Caco-2 (cell line): ENCODE measurements at places on chromosomes 11 and 22. TPM values are rescaled to one million over a fixed set of nuclear protein-coding genes. Genes with fewer than 3 reads are reported as not detected.

The INPP5J gene
- total RNA-seq: 6.8 and 7.8 TPM in 2 replicates

The TRIM6 gene
- 0.43 and 0.53 TPM in 2 replicates for total RNA-seq

The CARNS1 gene
- 0.09 and 0.28 TPM in 2 replicates for total RNA-seq

The DESI1 gene
- 38.2 and 38.9 TPM in 2 replicates for total RNA-seq

The CSNK2A3 gene
- total RNA-seq: 0.75 and 1.2 TPM in 2 replicates

The MMP3 gene
- total RNA-seq: 0.42 TPM in 1 of 2 replicates, not detected in the other

The SYT13 gene
- total RNA-seq: 6.0 and 9.4 TPM in 2 replicates

The RAB38 gene
- 0.41 and 1.2 TPM in 2 replicates for total RNA-seq

The SLC1A2 gene
- total RNA-seq: 1.4 and 2.0 TPM in 2 replicates

The GAB4 gene
- not detected in 2 replicates for total RNA-seq

The DEPDC7 gene
- 17.0 and 17.2 TPM in 2 replicates for total RNA-seq

- H3K4me3 ChIP-seq: no peak overlapping the region
- no peaks in the 10 kb centered on the region for H3K27me3 ChIP-seq
- H3K4me1 ChIP-seq: peaks cover 12% of the 10 kb centered on the region
- DNase-seq: no peak
- H3K27ac ChIP-seq: no peak overlapping the region
Measured at GRCh38 chr11:72972496-72973128, 158.4 kb downstream of the ATG16L2 start.

DNA sequence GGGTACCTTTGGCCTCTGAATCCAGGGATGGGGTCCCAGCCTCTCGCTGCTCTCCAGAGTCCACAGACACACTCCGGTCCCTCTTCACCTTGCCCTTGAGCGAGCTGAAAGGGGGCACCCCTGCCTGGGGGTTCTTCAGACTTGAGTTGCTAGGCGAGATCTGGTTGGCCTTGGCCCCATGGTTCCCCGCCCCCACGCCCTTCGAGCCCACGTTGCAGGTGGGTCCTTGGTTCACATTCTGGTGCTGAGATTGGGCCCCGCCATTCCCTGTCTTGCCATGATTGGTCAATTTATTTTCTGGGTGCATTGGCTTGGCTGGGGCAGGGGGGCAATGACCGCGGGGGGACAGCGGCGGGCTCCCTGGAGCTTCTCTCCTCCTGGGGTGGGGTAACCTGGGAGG lies 17.5 kb downstream of the BCL9L start:
- H3K27me3 ChIP-seq: no peaks in the 10 kb centered on the region
- H3K4me3 ChIP-seq: no peak overlapping the region
- H3K36me3 ChIP-seq: peaks cover 20% of the 10 kb centered on the region
- peak overlapping the region; percentile 96 for H3K27ac ChIP-seq
- peak; percentile 14 for DNase-seq
- peaks cover 54% of the 10 kb centered on the region for H3K4me1 ChIP-seq

GRCh38 chr22:47050401-47051051 lies 288.1 kb downstream of the TBC1D22A start:
- no peak for DNase-seq
- no peaks in the 10 kb centered on the region for H3K4me1 ChIP-seq
- no peak overlapping the region for H3K4me3 ChIP-seq
- H3K36me3 ChIP-seq: no peaks in the 10 kb centered on the region
- no peaks in the 10 kb centered on the region for H3K27me3 ChIP-seq
- H3K27ac ChIP-seq: no peak overlapping the region

- H3K27ac ChIP-seq: no peak overlapping the region
- no peak for DNase-seq
- no peak overlapping the region for H3K4me3 ChIP-seq
- no peaks in the 10 kb centered on the region for H3K36me3 ChIP-seq
Measured at GRCh38 chr11:11167806-11168205, 185.2 kb downstream of the CSNK2A3 start.

DNA sequence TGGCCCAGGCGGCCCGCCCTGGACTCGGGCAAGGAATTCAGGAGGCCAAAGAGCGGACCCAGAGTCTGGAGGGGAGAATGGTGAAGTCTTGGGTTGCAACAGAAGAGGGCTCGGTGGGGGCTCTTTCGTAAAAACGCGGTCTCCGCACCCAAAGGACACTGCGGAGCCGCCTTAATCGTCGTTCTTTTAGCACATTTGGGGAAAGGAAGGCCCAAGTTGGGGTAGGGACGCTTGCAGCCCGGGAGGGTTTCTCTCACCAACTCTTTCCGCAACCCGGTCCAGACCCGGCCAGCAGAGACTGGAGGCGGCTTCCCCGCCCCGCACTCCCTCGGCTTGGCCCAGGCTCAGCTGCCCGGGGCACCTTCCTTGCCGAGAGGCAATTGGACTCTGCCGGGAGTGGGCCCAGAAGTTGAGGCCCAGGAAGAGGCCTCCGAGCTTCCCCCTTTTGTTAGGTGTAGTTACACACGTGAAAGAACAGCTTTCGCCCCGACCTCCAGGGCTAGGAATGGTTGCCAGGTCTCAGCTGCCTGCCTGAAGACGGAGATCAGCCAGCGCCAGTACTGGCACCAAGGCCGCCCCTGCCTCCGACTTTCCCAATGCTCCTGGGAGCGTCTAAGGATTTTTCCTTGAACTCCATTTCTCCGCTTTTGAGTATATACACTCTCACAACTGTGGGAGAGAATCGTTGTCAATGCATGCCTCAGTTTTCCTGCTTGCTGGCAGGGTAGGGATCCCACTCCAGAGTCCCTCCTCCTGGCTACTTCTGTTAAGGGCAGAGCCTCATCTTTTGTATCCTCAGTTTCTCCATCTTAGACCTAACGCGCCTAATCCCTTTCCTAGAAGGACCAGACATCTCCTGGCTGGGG lies 3.7 kb downstream of the ALX4 start:
- no peaks in the 10 kb centered on the region for H3K36me3 ChIP-seq
- no peak for DNase-seq
- H3K27ac ChIP-seq: peak overlapping the region; percentile 22

- H3K27me3 ChIP-seq: no peaks in the 10 kb centered on the region
- H3K4me3 ChIP-seq: no peak overlapping the region
- no peaks in the 10 kb centered on the region for H3K4me1 ChIP-seq
- no peak for DNase-seq
- H3K36me3 ChIP-seq: no peaks in the 10 kb centered on the region
Measured at GRCh38 chr11:118048472-118049370, 28.2 kb upstream of the TMPRSS4 start.

- H3K27me3 ChIP-seq: no peaks in the 10 kb centered on the region
- H3K4me1 ChIP-seq: no peaks in the 10 kb centered on the region
- H3K4me3 ChIP-seq: no peak overlapping the region
- H3K36me3 ChIP-seq: no peaks in the 10 kb centered on the region
Measured at GRCh38 chr11:88695689-88696414, 358.3 kb upstream of the CTSC start.

GRCh38 chr11:34037016-34037415 lies 14.5 kb upstream of the CAPRIN1 start:
- H3K27ac ChIP-seq: no peak overlapping the region
- no peaks in the 10 kb centered on the region for H3K27me3 ChIP-seq
- H3K4me3 ChIP-seq: no peak overlapping the region
- H3K4me1 ChIP-seq: peaks cover 8% of the 10 kb centered on the region

- H3K36me3 ChIP-seq: no peaks in the 10 kb centered on the region
- H3K4me1 ChIP-seq: no peaks in the 10 kb centered on the region
- no peaks in the 10 kb centered on the region for H3K27me3 ChIP-seq
- DNase-seq: no peak
- H3K27ac ChIP-seq: no peak overlapping the region
- no peak overlapping the region for H3K4me3 ChIP-seq
Measured at GRCh38 chr22:22884888-22885840, 2.5 kb upstream of the IGLL5 start.

DNA sequence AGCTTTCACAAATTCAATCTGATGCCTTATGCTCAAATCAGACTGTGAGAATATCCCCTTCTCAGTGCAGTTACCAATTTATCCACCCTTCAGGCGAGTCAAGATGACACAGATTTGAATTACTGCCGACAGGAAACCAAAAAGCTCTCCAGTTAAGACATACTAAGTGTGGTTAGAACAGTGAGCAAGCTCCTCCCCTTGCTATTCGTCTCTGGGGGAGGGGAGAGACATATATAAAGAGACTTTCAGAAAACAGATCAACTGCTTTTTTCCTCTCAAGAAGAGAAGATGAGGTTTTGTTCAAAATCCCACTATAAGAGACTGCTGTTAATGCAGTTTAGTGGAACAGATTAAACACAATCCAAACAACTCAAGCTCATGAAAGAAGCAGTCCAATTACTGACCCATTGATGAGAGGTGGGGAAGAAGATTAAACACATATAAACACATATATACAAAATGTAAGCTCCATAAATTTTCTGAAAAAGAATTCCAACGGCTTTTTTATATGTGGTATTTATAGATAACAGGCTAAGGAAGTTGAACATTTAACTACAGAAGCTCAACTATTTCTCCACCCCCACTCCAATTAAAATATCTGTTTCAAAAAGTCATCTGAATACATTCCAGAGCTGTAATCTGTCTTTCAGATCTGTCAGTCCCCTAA lies 102.7 kb downstream of the MRTFA start:
- peaks cover 16% of the 10 kb centered on the region for H3K4me1 ChIP-seq
- H3K36me3 ChIP-seq: no peaks in the 10 kb centered on the region
- no peak overlapping the region for H3K4me3 ChIP-seq

GRCh38 chr22:42184852-42185251 lies 54.2 kb upstream of the CYP2D6 start:
- no peak overlapping the region for H3K4me3 ChIP-seq
- no peak for DNase-seq
- H3K4me1 ChIP-seq: peaks cover 5% of the 10 kb centered on the region; the same call in 1 of the 2 replicates
- no peaks in the 10 kb centered on the region for H3K27me3 ChIP-seq
- no peaks in the 10 kb centered on the region for H3K36me3 ChIP-seq

DNA sequence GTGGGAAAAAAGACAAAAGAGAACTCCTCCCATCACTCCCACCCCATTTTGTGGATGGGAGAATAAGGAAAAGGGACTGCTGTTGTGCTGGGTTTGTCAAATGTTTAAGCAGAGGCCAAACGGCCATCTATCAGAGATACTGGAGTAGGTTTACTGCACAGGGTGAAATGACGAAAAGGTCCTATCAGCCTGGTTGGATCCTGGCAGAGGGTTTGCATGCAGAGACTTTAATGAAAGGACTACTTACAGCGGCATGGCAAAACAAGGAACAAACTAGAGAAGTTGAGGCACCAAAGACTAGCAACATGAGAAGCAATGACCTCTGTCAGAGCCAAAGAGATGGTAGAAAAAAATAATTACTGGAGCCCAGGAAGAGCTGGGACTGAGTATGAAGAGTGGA lies 32.2 kb upstream of the HEPHL1 start:
- H3K27me3 ChIP-seq: no peaks in the 10 kb centered on the region
- H3K36me3 ChIP-seq: no peaks in the 10 kb centered on the region
- no peak overlapping the region for H3K27ac ChIP-seq
- H3K4me3 ChIP-seq: no peak overlapping the region
- peaks cover 7% of the 10 kb centered on the region for H3K4me1 ChIP-seq

DNA sequence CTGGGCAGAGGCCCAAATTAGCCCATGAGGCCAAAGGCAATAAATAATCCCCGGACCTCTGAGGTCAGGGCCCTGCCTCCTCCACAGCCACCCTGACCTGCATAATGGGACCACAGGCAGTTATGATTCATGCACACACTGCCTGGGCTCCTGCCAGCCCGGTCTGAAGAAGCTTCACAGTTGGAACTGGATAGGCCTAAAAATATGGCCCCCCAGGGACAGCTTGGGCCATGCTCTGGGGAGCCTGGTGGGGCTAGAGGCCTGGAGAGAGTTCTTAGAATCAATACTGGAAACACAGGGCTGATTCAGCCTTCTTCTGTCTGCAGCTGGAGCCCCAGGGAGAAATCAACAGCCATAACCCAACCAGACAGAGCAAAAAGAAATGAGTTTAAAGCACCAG lies 112.8 kb upstream of the CADM1 start:
- no peak overlapping the region for H3K27ac ChIP-seq
- no peak for DNase-seq
- no peaks in the 10 kb centered on the region for H3K36me3 ChIP-seq
- no peak overlapping the region for H3K4me3 ChIP-seq

DNA sequence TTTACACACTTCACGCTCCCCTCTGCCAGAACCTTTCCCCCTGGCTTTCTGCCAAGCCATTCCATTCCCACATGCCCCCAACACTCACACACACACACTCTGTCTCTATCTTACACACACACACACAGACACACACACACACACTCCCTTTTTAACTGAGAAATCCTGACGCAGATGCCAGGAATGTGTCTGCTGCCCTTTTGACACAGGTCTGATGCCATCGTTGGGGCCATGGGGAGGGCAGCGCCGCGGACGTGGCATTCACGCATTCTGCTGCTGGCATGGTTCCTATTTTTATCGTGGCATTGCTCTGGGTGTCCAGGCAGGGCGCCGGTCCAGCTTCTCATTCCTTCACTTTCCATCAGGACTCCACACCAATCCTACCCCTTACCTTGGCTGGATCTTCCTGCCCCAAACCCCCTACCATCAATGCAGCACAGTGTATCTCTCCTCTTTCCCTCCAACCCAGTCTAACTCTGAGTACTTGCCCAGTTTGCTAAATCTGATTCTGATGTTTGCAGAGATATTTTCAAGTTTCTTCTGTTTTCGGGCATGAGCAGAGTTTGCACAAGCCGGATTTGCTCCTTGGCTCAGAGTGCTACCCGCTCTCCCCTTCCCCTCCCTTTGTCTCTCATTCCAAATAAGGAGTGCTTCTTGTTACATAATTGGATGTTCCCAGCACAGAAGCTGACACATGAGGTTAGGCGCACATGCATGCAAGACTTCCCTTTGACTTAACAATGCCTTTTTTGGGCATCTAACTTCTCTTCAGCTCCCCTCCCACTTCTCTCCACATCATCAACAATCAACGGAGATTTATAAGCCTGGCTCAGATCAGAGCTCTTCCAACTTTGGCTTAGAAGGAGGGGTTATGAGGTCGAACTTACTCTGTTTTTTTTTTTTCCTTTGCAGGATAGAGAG lies 18.8 kb downstream of the SNX19 start:
- H3K27me3 ChIP-seq: no peaks in the 10 kb centered on the region
- H3K4me3 ChIP-seq: no peak overlapping the region
- peaks cover 10% of the 10 kb centered on the region for H3K36me3 ChIP-seq
- H3K27ac ChIP-seq: no peak overlapping the region

DNA sequence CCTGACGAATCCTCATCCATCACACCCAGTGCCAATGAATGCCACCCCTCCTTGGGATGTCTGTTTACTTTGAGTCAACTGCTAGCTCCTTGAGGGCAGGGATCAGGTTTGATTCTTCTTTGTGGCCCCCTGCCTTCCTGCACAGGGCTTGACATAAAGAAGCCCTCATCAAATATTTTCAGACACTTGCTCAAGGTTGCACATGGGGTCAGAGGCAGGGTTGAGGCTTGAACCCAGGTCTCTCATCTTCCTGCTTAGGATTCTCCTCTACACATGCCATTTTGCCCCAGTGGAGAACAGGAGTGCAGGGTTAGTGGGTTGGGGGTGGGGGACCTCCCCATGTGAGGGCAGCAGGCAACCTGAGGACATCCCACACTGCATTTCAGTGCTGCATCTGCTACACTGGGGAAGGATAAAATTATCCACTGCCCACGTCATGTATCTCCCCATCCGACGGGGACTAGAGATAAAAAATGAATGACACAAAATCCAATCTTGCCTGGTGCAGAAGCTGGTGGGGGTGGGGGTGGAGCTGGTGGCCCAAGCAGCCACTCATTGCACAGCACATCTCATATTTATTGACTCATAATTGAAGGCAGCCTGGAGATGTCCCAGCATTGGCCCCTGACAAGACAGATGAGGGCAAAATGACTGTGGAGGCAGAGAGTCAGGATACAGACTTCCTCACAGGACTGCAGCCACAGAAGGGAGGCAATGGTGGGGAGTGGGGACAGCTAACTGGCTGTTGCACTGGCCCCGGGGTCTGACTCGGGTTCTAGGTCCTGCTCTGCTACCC lies 41.3 kb downstream of the NEU3 start:
- H3K27ac ChIP-seq: no peak overlapping the region
- H3K36me3 ChIP-seq: no peaks in the 10 kb centered on the region
- no peak overlapping the region for H3K4me3 ChIP-seq
- DNase-seq: no peak
